Activated CD4-positive, CD25-positive, alpha-beta regulatory T cell treated with anti-CD3 and anti-CD28 coated beads, Interleukin-2, amount 50 U/mL, for 16 hours (primary cell): ENCODE measurements at places on chromosomes 7 and 10.

DNA sequence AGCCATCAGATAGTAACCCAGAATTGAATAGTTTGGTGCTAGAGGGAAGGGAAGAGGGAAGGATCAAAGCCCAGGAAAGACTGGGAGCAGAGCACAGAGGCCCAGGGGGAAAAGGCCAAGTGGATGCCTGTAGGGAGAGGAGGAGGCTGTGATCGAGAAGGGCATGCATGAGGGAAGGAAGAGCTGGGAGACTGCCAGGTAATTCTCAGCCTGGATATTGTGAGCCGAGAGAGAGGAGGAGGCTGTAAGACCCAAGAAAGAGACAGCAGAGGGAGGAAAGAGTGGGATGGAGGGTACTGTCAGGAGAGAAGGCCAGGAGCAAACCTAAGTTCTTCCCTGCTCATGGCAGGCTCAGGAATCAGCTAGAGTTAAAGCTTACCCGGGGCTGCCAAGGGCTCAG is 178.2 kb downstream of the CCDC3 start:
- no peak for DNase-seq

- no peak for DNase-seq
Observed at GRCh38 chr7:9945857-9946256, 1027.8 kb upstream of the PHF14 start.

DNA sequence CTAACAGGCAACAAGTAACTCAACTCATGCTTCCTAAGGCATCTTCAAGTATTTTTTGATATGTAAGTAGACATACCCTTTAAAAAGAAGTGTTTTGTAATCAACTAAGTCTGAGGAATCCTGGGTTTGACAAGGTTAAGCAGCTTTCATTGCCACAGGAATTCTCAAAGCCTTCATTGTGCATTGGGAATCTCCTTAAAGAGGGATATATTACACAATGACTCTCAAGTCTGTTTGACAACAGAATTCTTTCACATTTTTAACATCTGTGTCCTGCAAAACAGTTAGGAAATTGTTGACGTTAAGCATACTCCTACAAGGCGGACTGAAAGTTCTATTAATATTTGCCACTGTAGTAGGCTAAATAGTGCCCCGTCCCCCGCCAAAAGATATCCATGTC is 71.4 kb downstream of the SGMS1 start:
- no peak for DNase-seq

DNA sequence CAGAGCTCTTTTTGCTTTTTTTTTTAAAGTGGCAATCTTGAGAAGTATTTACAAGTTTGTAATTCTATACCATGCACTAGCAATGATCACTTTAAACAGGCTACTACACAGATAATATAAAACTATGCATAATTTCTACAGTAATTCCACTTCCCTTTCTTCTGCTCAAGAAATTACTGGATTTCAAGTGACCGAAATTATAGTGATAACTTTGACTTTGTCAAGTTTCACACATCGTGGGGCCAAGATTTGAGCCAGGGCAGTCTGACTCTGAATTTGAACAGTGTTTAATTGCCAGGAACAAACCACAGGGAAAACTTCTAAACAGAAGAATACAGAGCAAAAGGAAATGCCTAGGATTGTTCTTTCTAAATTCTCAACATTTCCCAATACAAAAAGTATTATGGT is 288.3 kb upstream of the MKLN1 start:
- no peak for DNase-seq

DNA sequence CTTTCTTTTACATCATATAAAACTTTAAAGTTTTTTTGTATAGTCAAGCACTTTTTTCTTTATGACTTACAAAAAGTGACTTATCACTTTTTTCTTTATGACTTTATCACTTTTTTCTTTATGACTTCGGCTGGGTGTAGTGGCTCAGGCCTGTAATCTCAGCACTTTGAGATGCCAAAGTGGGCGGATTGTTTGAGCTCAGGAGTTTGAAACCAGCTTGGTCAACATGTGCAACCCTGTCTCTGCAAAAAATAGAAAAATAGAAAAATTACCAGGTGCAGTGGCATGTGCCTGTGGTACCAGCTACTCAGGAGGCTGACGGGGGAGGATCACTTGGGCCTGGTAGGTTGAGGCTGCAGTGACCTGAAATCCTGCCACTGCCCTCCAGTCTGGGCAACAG is 108.8 kb upstream of the CSTF2T start:
- DNase-seq: no peak
